ENCODE measurements at places on chromosomes 1 and 21.

DNA sequence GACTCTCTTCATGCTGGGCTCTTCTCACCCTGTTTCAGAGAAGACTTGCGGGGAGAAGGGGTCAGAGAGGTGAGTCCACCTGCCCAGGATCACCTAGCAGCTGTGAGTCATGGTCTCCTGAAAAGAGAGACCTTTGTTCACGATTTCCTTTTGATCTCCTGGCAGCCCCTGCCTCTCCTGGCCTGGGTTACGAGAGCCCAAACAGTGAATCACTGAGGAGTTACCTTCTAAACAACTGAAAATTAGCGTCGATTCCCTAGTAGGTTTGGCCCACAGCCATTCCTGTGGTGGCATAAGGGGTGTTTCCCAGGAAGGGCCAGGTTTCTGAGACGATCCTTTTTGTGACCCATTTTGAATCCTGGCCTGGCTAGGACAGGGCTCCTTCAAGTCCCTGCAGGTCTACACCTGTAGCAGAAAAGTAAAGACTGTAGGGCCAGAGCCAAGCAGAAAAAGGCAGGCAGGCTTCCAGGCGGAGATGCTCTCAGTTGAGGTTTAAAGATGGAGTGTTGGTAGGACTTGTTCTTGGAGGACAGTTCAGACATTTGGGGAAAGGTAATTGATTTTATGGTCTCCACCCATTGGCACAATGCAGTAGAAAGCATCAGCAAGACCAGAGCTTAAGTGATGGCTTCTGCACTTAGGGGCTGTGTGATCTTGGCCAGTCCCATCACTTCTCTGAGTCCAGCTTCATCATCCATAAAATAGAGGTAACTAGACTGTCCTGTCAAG, 2.1 kb upstream of the PLA2G2E start:
- no peak for DNase-seq

DNA sequence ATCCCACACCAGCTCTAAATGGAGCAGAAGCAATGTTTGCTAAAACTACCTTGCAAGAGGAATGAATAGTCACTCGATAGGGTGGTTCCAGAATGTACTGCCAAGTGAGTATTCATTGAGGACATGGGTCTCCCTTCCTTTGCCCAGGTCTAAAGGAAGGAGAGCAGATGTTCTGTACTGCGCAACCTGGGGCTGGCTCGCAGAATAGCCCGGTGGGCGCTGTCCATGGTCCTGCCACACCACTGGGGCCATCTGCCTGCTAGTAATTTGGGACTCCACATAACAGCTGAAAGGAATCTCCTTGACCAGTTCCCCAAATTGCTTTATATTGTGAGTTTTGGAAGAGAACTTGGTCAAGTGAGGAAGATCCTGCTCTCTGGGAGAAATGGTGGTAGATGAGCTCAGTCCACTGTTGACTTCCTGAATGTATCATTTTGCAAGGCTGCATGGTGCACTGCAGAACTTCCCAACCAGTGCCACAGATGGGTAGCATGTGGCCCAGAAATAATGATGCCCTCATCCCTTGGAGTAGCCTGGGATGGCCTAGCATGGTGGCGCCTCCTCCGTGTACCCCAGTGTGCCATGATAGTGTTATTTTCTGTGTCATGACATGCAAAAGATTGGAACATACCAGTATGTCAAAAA, 5.7 kb downstream of the SLC6A17 start:
- peak; percentile 13 for DNase-seq

DNA sequence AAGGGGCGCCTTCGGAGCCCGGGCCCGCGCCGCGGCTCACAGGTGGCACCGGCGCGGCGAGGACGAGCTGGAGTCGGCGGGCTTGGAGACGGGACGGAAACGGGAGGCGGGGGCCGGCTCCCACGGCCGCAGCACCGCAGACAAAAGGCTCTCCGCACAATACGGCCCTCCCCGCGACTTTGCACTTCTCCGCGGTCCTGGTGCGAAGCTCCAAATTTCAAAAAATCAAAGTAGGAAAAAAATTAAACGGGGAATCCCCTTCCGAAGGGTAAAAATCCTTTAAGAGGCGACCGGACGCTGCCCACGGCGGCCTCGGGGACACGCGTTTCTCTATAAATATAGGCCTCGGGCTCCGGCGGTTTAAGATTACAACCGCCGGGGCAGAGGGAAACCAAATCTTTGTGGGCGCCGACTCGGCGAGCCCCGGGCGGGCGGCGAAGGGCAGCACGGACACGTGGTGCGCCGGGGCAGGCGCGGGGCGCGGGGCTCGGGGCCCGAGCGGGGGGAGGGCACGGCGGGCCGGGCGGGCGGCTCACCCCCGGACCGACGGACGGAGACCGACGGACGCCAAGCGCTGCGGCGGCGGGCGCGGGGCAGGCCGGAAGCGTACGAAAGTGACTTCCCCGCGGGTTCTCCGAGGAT, 453 bp downstream of the PABPC4 start:
- DNase-seq = no peak

DNA sequence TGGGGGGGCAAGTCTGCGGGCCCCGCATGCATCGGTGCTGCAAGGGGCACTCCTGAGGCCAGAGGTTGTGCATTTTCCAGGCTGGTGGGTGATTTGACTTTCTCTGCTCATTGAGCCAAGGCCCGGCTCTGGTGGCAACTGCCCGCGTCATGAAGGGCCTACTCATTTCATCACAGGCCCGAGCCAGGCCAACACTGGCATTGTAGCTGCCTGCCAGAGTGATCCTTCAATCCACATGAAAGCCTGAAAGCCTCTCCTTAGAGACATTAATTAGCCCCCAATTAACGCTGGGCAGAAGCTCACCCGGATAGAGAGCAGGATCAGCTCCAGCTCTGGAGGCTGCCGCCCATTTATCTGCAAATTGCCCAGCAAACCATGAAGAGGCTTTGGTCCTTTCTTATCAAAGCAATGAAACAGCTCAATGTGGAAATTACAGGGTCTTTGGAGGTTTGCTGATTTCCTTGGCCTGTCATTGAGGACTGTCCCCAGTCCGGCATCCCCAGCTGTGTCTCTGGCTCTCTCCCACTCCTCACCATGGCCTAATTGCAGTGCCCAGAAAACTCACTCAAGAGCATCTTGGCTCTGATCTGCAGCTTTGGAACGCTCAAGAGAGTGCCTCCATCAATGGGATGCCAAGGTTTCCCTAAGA, 50.4 kb upstream of the STUM start:
- no peak for DNase-seq

DNA sequence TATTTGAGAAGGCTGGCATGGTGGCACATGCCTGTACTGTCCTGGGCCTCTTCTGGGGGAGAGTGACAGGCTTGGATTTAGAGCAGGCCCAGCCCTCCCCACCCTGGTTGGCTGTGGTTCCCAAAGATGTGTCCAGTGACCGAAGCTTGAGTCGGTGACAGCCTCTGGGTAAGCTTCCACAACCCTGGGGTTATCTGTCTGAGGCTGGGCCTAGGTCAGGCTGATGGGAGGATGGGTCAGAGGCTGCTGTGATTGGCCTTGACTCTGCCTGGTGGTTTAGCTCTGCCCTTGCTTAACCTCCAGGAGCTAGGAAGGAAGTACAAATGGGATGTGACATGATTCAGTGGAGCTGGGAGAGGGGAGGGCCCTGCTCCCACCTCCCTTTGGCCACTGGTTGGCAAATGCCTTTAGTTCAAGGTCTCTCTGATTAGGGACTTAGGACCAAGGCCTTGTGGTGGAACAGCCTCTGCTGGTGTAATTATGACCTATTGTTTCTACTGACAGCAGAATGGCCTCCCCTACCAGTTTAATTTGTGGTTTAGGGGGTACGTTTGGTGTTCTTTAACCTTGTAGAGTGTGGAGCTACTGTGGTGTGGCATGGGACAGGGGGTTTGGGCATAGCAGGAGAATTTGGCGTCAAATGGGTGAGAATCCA, 16.6 kb downstream of the NUDC start:
- DNase-seq = no peak

DNA sequence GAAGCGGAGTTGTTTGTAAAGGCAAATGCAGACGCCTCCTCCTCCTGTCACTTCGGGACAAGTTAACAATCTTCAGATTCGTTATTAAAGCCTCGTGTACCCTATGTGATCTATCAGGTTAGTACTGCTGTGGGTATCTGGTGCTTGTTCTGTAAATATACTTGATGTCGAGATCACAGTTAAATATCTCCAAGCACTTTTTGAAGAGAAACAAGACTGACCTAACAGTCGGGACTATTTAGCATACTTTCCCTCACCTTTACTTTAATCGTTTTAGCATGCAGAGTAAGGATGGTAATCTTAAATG, 710 bp downstream of the KLHL20 start:
- DNase-seq = no peak

DNA sequence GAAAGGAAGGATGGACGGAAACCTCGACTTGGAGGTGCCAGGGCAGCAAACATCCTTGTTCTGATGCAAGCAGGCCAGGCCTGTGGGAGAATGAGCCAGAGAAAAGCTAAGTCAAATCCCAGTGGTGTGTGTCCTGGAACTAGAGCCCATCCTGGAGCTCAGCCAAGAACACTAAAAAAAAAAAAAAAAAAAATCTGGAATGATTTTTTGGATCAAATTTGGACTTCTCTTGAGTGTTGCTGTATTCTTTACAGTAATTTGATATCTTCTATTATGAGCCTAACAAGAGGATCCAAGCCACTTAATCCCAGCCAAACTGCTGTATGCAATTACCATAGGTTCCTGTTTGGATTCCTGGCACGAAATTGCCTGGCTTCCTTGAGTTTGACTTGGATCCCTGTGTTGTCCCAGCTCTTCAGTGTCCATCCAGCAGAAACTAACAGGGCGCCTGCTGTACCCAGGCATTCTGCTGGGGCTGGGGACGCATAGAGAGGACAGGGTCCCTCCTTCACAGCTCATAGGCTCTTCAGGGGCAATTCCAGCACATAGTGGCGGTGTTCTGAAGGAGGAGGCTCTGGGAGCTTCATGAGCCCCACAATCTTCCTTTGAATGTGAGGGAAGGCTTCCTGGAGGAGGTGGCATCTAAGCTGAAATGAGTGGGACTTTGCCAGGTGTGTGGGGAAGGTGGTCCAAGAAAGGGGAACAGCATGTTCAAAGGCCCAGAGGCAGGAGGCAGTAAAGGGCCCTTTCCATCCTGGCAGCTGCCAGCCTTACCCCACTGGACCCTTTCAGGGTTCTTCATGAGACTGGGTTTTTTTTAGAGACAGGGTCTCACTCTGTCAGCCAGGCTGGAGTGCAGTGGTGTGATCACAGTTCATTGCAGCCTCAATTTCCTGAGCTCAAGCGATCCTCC, 24.7 kb downstream of the EPHX1 start:
- peak; percentile 82 for DNase-seq

DNA sequence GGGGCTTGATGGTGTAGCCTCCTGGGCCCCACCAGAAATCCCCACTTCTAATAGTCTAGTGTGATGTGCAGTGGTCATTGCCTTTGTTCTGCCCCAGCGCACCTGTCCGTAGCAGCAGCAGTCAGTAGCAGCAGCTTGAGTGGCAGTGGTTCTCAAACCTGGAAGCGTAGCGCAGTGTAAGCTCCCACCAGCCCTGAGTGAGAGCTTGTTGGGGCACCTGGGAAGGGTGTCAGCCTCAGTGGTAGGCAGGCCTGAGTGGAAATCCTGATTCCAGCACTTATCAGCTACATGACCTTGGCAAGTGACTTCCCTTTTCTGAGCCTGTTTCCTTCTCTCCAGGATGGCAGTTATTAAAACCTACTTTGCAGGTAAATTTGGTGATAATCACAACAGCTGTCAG, 41.6 kb upstream of the EPHA8 start:
- DNase-seq = no peak

DNA sequence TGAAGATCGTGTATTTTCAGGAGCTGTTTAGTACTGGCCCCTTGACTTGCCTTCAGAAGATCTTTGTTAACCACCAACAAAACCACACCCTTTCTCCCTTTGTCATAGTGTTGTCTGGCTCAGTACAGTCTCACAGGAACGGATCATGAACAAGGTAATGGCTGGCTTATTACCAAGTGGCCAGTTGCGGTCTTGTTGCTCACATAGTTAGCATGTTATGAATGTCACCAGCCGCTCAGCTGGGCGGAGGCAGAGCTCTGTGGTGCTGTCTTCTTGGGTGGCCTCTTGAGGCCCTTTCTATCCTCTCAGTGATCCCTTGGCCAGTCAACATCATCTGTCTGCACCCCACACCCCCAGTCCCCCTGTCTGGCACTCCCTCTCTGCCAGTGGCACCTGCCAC, 21.4 kb downstream of the CNIH3 start:
- peak; percentile 40 for DNase-seq

- DNase-seq = no peak
Observed at GRCh38 chr1:239603530-239603929, 217.2 kb downstream of the CHRM3 start.

- DNase-seq = no peak
Observed at GRCh38 chr1:198915327-198916231, 276.7 kb downstream of the PTPRC start.

GRCh38 chr1:64046243-64046642, 157.2 kb upstream of the UBE2U start:
- DNase-seq = no peak

GRCh38 chr1:15033264-15033663, 120.3 kb upstream of the TMEM51 start:
- peak; percentile 88 for DNase-seq

DNA sequence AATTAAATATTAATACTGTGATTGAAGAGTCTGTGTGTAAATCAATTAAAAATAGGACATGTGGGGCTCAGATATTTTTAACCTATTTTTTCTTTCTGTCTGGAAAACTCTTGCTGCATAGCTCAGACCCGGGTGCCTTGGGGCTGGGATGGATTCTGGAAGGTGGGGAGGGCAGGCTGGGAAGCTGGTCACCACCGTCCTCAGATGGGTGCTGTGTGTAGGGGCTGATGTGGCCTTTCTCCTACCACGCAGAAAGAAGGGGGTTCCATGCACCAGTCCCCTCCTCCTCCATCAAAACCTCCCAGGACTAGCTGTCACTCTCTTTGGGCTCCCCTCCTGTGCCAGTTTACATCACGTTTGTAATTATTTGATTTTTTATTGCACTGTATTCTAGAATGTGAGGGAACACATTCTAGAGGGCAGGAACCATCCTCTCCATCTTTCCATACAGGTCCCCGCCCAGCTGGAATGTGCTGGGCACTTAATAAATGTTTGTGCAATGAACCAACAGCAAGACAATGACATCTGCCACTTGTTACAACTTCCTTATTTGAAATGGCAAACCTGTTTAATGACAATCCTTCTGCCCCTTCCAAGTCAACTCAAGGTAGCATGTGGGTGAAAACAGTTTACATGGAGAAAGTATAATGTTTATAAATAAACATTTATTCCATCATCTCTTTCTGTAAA, 104.3 kb downstream of the EDEM3 start:
- no peak for DNase-seq

- no peak for DNase-seq
Observed at GRCh38 chr1:152189657-152190442, 30.8 kb upstream of the RPTN start.

DNA sequence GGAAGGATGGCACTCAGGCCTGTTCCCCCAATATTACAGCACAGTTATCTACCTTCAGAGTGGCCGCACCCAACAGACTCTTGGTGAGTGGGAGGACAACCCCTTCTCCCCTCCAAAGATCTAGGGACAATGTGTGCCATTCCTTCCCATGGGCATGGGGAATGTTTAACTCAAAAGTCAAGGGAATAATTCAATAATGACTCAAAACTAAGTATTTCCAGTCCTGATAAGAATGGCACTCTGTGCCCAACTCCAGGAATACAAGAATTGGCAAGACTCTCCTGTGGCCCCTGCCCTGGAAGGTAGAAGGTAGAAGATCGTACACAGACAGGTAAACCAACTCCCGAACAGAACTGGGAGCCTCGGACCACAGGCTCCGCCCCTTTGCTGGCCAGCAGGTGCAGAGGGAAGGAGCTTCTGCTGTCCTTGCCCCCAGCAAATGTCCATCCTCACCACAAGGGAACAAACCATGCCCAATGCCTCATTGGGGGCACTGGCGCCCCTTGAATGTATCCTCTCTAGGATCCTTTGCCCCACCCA, 514.0 kb downstream of the NPHP4 start:
- DNase-seq = no peak

GRCh38 chr1:30923597-30923996, 15.0 kb upstream of the SDC3 start:
- no peak for DNase-seq

All from fibroblast of skin of left biceps (primary cell).